ENCODE measurements at places on chromosomes 6 and 20.

- DNase-seq = peak; percentile 22
Measured at GRCh38 chr6:35091346-35092083, 49.6 kb downstream of the TCP11 start.

DNA sequence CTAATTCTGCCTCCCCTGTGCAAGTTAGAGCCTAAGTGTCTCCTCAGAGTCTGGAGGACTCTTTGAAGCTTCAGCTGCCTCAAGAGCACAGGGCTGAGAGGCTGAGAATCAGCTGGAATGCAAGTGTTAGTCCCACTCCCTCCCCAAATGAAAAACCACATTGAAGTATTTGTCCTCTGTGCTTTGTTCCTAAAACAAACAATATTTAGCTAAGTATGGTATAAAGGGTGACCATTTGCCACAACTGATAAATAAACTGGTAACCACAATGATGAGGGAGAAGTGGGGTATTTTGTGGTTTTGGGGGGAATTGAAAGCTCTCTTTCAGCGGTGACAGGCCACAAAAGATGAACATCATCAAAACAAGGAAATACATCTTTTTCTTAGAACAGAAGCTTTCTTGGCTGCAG, 91.7 kb upstream of the HDDC2 start:
- DNase-seq = peak; percentile 58

DNA sequence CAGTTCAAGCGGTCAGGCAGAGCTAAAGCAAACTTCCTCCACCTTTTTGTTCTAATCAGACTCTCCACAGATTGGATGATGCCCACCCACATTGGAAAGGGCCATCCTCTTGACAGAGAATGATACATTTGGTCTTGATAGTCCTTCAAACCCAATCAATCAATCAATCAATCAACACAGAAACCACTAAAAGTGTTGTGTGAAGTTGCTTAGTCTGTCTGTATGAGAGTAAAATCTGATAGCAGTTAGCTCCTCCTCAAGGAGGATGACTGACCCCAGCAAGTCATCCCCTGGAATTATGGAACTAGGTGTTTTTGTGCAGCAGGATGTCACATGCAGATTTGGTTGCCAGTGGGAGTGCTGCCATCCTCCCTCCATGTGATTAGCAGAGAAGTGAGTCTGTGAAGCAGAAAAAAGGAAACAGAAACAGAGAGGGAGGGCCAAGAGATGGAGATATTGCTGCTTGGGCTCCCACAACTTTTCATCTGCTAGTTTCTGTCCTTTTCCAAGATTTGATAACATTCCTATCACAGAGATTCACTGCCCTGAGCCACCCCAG, 32.0 kb upstream of the SSTR4 start:
- DNase-seq = no peak

- peak; percentile 94 for DNase-seq
Measured at GRCh38 chr20:44180814-44181213, 6.2 kb downstream of the JPH2 start.

GRCh38 chr6:149895833-149896271, 2.1 kb downstream of the RAET1E start:
- DNase-seq = peak; percentile 88

- no peak for DNase-seq
Measured at GRCh38 chr20:53595018-53595378, 1.4 kb upstream of the ZNF217 start.

- no peak for DNase-seq
Measured at GRCh38 chr6:4906293-4907276, 97.3 kb downstream of the RPP40 start.

- peak; percentile 27 for DNase-seq
Measured at GRCh38 chr6:106155219-106155830, 69.2 kb downstream of the PRDM1 start.

DNA sequence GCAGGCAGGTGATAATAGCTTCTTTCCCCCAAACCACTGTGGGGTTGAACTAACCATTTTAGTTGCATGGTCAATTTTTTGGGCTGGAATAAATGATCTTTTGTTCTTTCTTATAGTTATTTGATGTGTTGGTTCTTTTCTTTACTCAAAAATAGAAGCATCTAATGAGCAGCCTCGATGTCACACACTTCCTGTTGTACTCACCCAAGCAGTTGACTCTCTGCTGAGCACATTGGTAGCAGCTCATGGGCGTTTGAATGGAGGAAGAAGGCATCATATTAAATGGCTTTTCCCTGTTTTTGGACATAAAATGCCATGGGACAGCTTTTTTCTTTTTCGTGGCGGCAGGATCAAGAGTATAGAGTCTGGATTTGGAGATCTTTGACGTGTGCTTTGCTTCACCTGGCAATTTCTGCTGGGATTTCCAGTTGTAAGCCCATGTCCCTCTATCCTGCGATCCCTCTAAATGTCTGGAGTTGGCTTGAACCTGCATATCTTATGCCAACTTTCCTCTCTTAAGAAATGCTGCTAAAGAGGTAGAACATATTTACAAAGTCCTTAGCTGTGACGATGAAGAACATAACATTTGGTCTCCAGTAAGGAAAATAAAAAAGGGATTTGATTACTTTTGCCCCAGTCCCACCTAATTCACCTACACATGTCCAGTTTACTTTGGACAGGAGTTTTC, 268.3 kb downstream of the PRL start:
- DNase-seq = no peak

GRCh38 chr6:158072083-158072721, 90.5 kb downstream of the SYNJ2 start:
- peak; percentile 72 for DNase-seq

Data from fibroblast of skin of back (primary cell).